ENCODE measurements at places on chromosomes 11 and 22.

GRCh38 chr11:47348859-47349258 is 3.6 kb downstream of the MYBPC3 start:
- DNase-seq = no peak

DNA sequence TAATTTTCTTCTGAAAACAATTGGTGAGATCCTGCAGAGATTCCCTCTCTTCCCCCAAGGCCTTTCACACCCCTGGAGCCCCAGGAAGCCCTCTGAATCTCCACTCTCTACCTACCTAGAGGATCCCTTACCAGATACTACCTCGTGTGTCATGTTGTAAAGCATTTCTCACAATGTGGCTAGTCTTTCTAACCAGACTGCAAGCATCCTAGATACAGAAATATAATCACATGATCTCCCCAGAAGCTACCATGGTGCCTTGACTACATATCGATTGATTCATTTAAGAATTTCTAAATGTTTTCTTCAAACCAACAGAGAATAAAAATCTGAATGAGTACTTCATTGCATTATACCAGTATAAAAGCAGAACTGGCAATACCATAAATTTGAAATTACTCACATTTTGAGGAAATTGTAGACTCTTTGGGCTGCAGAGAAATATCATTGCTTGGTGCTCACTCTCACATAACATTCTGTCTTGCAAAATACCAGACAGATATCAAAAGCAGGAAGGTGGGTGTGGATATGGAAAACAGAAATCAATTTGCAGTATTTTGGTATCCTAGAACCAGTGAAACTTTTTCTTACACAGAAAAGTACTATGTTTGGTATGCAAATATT is 113.5 kb downstream of the MAML2 start:
- DNase-seq = no peak

DNA sequence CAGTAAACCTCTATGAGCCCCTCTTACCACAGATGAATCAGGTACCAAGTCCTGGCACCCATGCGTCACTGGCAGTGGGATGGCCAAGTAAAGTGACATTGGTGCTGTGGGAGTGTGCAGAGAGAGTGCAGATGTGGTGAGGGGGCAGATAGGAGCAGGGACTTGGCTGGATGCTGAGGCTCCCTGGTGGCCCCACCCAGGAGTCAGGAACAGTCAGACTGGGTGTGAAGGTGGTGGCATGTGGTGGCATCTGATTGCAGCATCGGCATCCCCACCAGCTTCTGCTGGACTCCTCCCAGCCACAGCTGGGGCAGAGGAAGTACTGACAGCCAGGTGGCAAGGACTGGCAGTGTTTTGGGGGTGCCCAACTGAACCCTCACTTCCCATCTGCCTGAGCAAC is 11.4 kb downstream of the DGAT2 start:
- DNase-seq = no peak

GRCh38 chr22:36764060-36764459 is 11.9 kb downstream of the IFT27 start:
- no peak for DNase-seq

GRCh38 chr22:11066458-11067285 is 4461.3 kb upstream of the OR11H1 start:
- DNase-seq = no peak

DNA sequence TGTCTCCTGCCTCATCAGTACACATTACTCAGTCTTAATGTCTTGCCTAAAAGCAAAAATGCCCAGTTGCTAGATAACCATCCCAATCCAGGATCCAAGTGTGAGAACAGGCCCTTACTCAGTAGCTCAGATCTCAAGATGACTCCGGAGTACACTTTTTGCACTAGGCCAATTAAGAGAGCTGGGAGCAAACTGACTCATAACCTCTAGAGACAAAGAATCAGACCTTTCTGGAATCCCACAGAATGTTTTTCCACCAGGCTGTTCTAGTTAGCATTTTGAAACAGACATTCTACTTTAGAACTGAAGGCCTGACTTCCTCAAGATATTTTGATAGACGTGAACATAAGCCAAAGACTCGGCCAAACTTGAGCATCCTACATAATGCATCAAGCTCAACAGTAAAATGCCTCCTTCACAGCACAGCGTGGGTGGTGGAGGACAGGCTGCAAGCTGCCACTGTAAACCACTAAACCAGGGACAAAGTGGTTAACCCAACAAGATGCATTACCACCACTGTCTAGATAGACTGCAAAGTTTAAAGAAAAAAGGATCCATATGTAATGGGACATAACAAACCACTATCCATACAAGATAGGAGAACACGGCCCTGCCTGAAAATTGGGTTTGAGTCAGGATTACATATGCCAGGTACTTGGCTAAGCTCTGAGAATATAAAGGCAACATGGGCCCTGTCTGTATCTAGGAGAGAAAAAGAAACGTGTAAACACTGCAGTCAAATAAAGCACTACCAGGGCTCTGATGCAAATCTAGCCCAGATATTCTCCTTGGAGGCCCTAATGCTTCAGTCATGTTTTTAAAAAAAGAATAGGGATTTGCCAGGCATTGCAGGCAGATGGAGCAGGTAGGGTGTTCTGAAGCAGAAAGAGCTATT is 48.3 kb downstream of the MYH9 start:
- no peak for DNase-seq

GRCh38 chr11:47828284-47828683 is 19.9 kb downstream of the NUP160 start:
- no peak for DNase-seq

- no peak for DNase-seq
Observed at GRCh38 chr22:32648486-32648885, 153.0 kb upstream of the TIMP3 start.

DNA sequence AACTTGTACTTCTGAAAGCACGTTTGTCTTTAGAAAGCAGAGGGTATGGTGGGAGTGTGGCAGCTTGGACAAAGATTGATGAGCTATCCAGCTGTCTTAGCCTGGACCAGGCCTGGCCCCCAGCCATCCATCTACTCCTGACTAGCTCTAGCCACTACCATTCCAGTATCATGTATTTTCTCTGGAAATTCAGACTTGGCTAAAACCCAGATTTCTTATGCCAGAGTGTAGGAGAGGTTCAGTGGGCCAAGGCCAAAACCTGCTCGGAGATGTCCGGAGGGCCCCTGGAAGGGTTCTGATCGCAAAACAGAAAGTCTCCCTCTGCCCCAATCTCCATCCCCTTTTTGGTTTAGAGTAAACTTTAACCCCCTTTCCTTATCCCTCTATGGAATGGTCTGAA is 24.8 kb upstream of the MTCH2 start:
- DNase-seq = no peak

DNA sequence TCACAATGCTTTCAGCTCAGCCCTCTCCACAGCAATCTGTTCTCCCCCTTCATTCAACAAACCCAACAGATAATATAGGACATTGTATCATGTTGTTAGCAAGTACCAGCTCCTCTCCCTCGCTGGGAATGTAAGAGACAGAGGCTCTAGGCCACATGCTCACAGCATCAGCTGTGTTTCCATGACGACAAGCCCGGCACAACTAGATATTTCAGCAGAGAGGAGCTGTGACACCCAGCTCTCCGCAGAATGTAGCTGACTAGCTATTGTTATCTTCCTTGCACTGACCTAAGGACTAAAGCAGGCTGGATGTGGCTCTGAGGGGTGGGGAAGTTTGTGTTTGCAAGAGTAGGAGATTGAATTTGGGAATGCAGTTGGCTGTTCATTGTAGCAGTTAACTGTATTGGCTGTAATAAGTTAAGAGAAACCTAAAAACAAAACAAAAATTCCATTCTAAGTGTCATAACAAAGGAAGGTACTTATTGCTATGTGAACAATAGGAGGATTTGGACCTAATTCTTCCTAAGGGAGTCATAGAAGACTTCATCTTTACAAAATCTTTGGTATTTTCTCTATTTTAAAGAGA is 28.0 kb upstream of the RRAS2 start:
- no peak for DNase-seq

DNA sequence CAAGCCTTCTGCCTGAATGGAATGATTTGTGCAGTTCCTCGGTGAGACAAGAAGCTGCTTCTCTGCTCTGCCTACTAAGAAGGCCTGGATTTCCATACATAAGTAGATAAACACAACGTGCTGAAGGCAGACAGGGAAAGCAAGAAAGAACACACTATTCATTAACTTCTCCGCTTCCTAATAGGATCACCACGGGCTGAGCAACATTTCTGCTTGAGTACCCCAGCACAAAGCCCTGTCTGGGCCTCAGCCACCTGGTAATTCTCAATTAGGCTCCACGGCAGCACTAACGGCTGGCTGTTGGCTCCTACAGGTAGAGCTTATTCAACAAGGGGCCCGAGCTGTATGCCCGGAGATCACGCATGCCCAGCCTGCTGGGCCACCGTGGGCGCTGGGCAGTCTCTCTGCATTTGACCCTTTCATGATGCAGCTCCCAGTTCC is 1156.6 kb downstream of the TBC1D22A start:
- no peak for DNase-seq

GRCh38 chr11:105111145-105111944 is 28.2 kb downstream of the CARD18 start:
- DNase-seq = no peak

DNA sequence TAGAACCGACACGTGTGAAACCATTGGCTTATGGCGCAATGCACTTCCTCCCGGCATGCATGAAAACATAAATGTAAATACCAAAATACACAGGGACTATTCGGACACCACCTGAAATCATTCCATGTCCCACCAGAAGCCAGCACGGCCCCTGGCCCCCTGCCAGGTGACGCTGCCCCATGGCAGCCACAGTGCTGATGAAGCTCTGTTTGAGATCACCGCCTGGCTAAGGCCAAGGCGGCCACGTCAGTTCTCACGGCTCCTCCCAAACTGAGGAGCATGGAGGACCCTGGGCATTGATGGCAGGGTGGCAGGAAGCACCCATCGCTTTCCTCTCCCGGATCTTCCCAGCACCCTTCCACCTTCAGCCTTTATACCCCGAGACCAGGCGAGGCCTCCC is 89.5 kb downstream of the CDKN1C start:
- no peak for DNase-seq

DNA sequence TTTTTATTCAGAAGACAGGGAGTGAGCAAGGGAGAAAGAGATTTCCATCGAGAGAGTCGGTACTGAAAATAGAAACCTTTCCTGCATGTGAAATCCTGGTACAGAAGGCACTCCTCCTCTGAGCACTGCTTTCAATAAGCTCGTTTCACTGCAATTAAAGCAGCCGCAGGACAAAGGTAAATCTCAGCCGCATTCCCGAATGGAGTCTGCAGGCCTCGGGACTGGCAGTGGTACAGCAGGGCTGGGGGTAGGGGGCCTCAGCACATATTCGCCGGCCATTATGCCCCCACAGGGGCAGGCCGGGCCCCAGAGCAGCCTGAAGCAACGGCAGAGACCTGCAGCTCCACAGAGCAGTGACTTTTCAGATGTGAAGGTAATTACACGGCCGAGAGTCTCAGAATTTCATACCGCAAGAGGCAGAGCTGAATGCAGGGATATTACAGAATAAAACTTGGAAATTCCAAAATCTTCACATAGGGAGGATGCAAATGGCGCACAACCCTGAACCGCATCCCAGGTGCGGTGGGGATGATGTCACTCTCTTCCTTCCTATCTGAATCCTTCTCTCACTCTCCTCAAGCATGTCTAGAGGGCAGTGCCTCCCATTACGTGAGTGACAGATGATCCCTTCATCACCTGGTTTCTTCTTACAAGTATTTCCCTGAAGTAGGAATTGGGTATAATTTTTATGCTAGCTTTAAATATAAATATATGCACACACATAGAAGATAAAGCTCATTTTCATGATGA is 622.1 kb downstream of the OPCML start:
- DNase-seq = no peak

DNA sequence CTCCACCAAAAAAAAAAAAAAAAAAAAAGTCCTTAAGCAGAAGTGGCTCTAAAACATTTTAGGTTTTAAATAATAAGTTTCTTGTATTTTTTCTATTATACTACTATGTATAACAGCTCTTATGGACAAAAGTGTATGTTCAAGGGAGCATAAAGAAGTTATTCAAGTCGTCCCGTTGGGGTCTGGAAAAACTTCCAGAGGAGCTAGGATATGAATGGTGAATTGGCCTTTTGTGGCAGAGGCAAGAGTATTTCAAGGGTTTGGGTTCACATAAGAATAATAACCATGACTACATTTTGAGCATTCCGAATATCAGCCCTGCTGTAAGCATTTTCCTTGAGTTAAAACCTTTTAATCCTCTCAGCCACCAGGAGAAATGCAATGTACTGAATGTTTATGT is 50.6 kb upstream of the ARHGAP42 start:
- DNase-seq = no peak

DNA sequence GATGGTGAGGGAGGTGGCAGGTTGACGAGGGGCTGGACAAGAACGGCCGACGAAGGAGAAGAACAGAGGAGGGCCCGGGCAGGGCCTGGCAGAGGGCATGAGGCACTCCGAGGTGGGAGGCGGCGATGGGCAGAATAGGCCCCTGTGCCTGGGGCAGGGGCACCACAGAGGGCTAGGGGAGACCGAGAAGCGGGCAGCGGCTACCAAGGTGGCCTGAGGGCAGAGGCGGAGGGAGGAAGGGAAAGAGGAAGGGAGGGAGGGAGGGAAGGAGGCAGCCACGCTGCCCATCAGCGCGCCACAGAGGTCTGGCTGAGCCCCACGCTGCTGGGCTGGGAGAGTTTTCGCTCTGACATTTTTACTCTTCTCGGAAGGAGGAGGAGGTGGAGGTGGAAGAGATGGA is 11.3 kb downstream of the LSP1 start:
- DNase-seq = no peak

DNA sequence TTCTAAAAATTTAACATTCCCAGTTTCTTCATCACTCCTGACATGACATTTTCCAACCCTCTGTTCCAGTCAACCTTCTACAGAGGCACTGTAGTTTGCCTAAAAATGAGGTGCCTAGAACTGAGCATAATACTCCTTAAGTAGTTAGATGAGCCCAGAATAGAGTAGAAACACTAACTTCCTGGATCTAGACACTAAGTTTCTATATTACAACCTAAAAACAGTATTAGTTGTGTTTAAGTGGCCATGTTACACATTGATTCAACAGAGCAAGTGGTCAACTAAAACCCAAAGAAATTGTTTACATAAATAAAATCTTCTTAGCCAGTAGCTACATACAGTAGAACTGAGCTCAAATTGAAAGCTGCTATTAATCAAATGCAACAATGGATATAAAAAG is 1.3 kb downstream of the HPS5 start:
- no peak for DNase-seq

DNA sequence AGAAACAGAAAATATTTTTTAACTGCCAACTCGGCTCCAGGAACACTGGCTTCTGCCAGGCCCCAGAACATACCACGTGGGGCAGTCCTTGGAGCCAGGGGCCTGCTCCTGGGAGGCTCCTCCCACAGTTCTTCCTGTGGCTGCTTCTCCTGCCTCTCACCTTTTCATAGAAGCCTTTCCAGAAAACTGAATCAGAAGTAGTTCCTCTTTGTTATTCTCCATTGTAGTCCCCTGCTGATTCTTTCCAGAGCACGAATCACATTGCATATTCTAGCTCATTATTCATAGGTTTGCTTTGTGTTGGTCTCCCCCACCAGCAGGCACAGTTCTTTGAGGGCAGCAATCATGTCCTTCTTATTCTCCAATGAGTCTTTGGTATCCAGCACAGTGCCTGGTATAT is 106.0 kb downstream of the EFCAB6 start:
- no peak for DNase-seq

- no peak for DNase-seq
Observed at GRCh38 chr11:121652971-121653370, 200.2 kb upstream of the SORL1-AS1 start.

- no peak for DNase-seq
Observed at GRCh38 chr22:42288791-42289190, 18.3 kb upstream of the TCF20 start.

Measured in stimulated activated CD4-positive, alpha-beta T cell treated with anti-CD3 and anti-CD28 coated beads, Interleukin-4, amount 100 ng/mL, for 48 hours (primary cell).